ENCODE measurements at places on chromosomes 12 and 14. TPM values are rescaled to one million over a fixed set of nuclear protein-coding genes. Genes with fewer than 3 reads are reported as not detected.

Gene IGFBP6
- 299 TPM for total RNA-seq

DNA sequence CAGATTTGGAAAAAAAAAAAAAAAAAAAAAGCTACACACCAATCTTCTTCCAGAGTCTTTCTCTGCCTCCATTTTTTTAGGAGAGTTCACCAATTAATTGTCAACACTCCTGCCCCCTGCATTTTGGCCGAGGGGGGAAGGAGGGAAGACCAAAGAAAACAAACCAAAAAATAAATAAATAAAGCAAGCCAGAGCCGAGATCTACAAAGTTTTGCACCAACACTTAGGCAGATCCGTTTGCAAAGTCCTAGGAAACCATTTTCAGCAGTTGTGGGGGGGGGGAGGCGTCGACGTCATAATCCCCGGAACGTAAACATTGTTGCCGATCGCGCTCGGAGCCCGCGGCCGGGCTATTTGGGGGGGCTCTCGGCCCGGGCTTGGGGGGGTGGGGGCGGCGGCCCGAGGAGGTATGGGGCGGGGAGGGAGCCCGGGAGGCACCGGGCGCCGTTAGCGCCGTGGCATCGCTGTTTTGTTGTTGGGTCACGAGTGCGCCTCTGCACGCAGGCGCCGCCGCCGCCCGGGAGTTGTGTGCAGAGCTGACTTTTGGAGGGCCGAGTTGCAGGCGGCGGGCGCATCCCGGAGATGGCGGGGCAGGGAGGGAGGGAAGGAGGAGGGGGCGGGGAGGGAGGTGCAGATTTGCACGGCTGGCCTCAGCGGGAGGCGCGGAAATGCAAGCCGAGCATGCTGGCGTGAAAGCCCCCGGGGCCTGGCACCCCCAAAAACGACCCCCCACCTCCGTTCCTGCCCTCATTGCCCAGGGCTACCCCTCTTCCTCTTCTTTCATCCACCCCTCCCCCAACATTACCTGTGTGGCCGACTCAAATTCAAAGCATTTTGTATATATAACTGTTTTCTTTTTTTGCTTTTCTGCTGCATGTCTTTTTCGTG lies 598 bp downstream of the KDM2B start:
- peak overlapping the region; percentile 38 for H3K27ac ChIP-seq
- peaks cover 50% of the 10 kb centered on the region for H3K4me1 ChIP-seq
- peak overlapping the region; percentile 82 for H3K4me3 ChIP-seq
- H3K27me3 ChIP-seq, result no peaks in the 10 kb centered on the region
- peak; percentile 63 for DNase-seq
- peaks cover 5% of the 10 kb centered on the region for H3K36me3 ChIP-seq

DNA sequence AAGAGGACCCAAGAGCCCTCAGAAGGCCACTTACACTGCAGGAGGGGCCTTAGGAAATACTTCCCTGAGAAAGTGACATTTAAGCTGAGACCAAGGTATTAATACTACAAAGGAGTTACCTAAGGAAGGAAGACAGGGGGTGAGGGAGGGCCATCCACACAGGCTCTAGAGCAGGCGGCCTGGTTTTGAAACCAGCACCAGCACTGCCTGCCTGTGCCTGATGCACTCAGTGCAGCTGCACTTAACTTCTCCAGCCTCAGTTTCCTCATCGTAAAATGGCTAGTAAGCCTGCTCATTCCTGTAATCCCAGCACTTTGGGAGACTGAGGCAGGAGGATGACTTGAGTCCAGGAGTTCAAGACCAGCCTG lies 45.5 kb upstream of the PLEKHG6 start:
- no peaks in the 10 kb centered on the region for H3K36me3 ChIP-seq
- H3K27me3 ChIP-seq, result no peaks in the 10 kb centered on the region
- no peak for DNase-seq
- no peak overlapping the region for H3K4me3 ChIP-seq

- H3K4me1 ChIP-seq, result peaks cover 10% of the 10 kb centered on the region
- peak; percentile 67 for DNase-seq
- no peak overlapping the region for H3K4me3 ChIP-seq
Measured at GRCh38 chr12:123897221-123897620, 75.4 kb downstream of the CCDC92 start.

DNA sequence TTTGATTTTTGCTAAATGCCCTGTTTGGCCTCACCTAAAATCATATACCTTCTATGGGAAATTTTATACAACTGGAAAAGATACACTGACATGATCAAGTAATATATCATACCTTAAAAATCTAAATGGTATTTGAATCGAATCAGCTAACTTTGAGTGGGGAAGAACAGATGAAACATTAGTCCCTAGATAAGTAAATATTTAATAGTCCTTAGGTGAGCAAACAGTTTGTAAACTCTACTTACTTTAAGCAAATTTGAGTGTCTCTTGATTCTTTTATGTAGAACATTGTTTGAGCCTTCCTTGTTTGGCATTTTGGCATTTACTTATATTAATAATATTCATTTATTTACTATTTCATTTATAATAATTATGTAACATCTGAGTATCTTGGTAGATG lies 195.7 kb upstream of the GARIN2 start:
- DNase-seq, result no peak
- H3K4me3 ChIP-seq, result no peak overlapping the region
- no peaks in the 10 kb centered on the region for H3K27me3 ChIP-seq
- H3K27ac ChIP-seq, result no peak overlapping the region

Gene SMCO2
- total RNA-seq, result 1.7 TPM

Gene KLRK1
- total RNA-seq, result not detected

DNA sequence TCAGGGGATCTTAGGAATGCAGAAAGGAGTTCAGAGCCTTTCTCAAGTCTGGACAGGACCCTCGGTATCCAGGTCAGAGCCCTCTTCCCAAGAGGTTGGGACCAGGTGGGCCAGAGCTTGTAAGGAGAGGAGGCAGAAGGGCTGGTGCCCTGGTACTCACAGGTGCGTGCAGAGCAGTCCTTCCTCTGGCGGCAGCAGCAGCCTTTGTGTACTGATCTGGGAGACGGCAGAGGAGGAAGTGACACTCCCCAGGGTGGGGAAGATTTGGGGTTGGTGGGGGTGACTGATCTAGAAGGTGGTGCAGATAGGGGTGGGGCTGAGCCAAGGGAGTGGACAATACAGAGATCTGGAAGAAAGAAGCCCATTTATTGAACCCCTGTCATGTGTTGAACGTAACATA lies at the start of gene ITGB7:
Gene ITGB7 (minus strand): TSS at position 210 of the 400 bp plus-strand sequence. CDS start 6,808 bp downstream, outside the sequence.
- H3K4me3 ChIP-seq, result no peak within 1 kb of the TSS
- peaks cover 20% of the 10 kb centered on the region for H3K4me1 ChIP-seq
- no peaks in the 10 kb centered on the region for H3K27me3 ChIP-seq
- peaks cover 14% of the 10 kb centered on the region for H3K36me3 ChIP-seq

DNA sequence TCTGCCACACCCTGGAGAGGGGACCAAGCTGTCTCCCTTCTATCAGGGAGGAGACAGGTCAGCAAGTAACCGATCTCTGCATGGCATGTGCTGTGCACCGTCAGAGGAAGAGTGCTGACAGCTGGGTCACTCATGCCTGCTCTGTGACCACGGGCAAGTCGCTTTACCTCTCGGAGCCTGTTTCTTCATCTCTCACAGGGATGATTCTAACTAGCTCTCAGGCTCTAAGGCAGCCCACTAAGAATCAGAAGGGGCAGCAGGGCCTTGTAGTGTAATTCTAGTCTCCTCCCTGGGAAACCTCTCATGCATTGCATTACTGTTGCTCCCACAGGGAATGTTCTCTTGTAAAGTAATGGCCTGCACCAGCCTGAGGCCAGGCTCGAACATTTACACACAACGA lies 11.9 kb downstream of the CD9 start:
- no peak for DNase-seq
- H3K36me3 ChIP-seq, result 0 out of 2 replicates have a peak, but pooled peaks cover 3% of the 10 kb centered on the region
- H3K4me1 ChIP-seq, result peaks cover 46% of the 10 kb centered on the region
- H3K27me3 ChIP-seq, result no peaks in the 10 kb centered on the region

Gene HVCN1
- total RNA-seq, result 3.3 TPM

DNA sequence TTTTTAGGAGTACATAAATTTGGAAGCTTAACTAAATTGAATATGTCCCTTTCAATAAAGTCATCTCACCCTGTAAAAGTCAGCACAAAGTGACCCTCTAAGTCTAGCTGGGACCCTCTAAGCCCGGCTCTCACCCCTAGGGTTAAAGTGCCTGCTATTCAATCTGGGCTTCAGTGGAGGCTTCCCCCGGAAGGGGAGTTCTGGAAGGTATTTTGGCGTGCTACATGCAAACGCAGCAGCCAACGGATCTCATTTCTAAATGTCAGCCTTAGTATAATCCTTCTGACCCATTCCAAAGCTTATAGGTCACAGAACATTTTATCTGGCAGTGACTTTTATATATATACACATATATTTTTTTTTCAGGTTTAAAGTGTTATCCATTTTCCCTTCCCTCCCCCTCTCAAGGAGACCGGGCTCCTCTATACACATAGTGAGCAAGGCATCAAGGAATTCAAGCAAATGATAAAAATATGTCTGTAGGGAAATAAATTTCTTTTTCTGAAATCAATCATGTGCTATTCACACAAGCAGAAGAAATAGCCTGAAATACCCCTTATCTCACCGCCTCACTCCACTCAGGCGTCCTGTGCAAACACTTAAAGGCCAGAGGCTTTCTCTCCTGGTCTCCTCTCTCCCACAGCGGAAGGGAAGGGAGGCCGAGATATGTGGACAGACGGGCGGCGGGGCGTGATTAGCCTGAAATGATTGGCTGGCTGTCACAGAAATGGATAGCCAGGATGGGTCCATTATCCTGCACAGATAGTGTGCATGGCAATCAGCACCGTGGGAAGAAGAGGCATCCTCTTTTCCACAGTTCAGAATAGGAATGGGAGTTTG lies 301.7 kb downstream of the GALC start:
- no peaks in the 10 kb centered on the region for H3K27me3 ChIP-seq
- no peaks in the 10 kb centered on the region for H3K4me1 ChIP-seq
- no peaks in the 10 kb centered on the region for H3K36me3 ChIP-seq
- no peak overlapping the region for H3K27ac ChIP-seq

Gene HSP90B1
- 593 TPM for total RNA-seq

DNA sequence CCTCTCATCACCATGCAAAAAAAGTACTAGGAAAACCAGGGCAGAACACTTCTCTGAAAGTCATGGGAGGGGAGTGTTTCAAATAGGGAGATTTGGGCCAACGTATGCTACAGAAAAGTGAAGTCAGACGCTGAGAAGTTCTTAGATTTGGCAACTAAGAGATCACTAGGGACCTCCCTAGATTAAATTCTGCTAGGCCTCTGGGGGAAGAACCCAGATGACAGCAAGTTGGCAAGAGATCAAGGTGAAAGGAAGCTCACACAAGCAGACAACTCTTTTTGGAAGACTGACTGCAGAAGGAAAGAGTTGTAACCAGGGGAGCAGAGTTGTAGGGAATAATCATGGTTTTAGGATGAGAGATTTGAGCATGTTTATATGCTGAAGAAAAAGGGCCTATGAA lies 20.7 kb downstream of the IQSEC3 start:
- H3K27me3 ChIP-seq, result peaks cover 26% of the 10 kb centered on the region
- no peaks in the 10 kb centered on the region for H3K36me3 ChIP-seq
- H3K4me1 ChIP-seq, result no peaks in the 10 kb centered on the region
- no peak overlapping the region for H3K4me3 ChIP-seq
- no peak for DNase-seq
- no peak overlapping the region for H3K27ac ChIP-seq

GRCh38 chr12:119989361-119989730 lies 310 bp downstream of the BICDL1 start:
- H3K4me1 ChIP-seq, result peaks cover 17% of the 10 kb centered on the region
- H3K27me3 ChIP-seq, result peaks cover 16% of the 10 kb centered on the region
- no peak for DNase-seq
- H3K36me3 ChIP-seq, result no peaks in the 10 kb centered on the region

Gene ENO2
- total RNA-seq, result 30.2 TPM

DNA sequence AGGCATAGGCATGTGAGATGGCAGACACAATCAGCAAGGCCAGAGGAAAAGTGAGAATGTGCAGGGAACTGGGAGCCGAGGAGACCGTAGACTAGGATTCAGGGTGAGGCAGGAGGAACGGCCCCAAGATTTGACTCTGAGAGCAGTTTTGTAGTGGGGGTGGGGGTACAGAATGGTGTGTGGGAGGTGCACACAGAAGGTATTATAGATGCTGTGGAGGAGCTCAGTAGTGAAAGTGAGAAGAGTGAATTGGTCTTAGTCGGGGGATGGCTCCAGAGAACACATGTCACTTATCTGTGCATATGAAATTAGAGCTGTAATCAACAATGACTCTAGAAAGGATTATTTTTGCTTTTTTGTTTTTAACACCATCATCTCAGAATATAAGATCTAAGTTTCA lies 11.9 kb downstream of the ZNF664 start:
- H3K4me3 ChIP-seq, result no peak overlapping the region
- no peaks in the 10 kb centered on the region for H3K4me1 ChIP-seq
- no peak overlapping the region for H3K27ac ChIP-seq
- no peak for DNase-seq
- H3K27me3 ChIP-seq, result no peaks in the 10 kb centered on the region

Gene SYNDIG1L
- total RNA-seq, result not detected

GRCh38 chr12:52844386-52844785 lies 4.4 kb downstream of the KRT78 start:
- H3K27ac ChIP-seq, result no peak overlapping the region
- H3K27me3 ChIP-seq, result no peaks in the 10 kb centered on the region
- peaks cover 15% of the 10 kb centered on the region for H3K4me1 ChIP-seq
- no peak overlapping the region for H3K4me3 ChIP-seq
- no peak for DNase-seq
- no peaks in the 10 kb centered on the region for H3K36me3 ChIP-seq

Gene ANKRD33
- total RNA-seq, result not detected

Gene KRT78
- 0.15 TPM for total RNA-seq

DNA sequence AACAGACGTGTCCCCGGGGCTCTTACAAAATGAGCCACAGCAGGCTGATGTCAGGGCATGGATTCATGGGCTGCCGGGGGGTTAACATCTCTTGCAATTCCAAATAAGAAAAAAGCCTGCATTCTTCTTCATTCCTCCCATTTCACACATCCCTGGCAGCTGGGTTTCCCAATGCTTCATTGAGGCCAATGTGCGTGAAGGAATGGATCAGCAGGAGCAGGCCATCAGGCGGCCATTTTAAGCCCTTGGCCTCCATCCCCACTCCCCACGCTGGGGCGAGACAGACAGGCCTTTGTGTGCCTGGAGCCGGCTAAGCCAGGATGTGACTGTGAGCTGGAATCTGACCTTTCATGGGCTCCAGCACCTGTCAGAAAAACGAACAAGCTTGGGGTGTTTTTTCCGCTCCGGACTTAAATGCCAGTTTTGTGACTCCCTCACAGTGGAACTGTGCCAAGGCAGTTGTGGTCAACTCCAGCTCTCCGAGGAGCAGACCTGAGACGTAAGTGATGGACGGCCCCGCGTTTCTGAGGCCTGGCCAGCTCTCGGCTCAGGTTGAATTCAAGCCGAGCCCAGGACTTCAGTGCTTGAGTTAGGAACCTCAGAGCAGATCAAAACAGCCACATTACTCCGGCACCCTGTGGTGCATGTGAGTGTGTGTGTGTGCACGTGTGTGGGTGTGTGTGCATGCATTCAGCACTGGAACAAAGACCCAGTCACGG lies 133.1 kb downstream of the TMEM30B start:
- H3K27ac ChIP-seq, result peak overlapping the region; percentile 89
- H3K4me1 ChIP-seq, result peaks cover 24% of the 10 kb centered on the region
- DNase-seq, result peak; percentile 99
- H3K27me3 ChIP-seq, result no peaks in the 10 kb centered on the region

Gene FIGNL2
- not detected for total RNA-seq

GRCh38 chr12:26331136-26331535 lies 135.8 kb downstream of the SSPN start:
- no peaks in the 10 kb centered on the region for H3K36me3 ChIP-seq
- H3K27me3 ChIP-seq, result no peaks in the 10 kb centered on the region
- peaks cover 7% of the 10 kb centered on the region for H3K4me1 ChIP-seq
- H3K27ac ChIP-seq, result no peak overlapping the region

- no peak overlapping the region for H3K4me3 ChIP-seq
- DNase-seq, result peak; percentile 44
- no peak overlapping the region for H3K27ac ChIP-seq
- H3K36me3 ChIP-seq, result no peaks in the 10 kb centered on the region
Measured at GRCh38 chr12:68067762-68068376, 78.6 kb downstream of the IFNG-AS1 start.

Gene MYF6
- not detected for total RNA-seq
